ENCODE measurements at places on chromosomes 16 and 17. TPM values are rescaled to one million over a fixed set of nuclear protein-coding genes. Genes with fewer than 3 reads are reported as not detected.

Gene HOXB4
- 28.0 TPM for total RNA-seq

Gene CACNG5
- not detected for total RNA-seq

Gene CLN3
- 33.5 TPM for total RNA-seq

Gene KRT23
- 1,389 TPM for total RNA-seq

Gene KRT12
- 2.7 TPM for total RNA-seq

Gene CDRT15
- not detected for total RNA-seq

Gene SHPK
- 9.4 TPM for total RNA-seq

Gene CLCN7
- total RNA-seq, result 122 TPM

DNA sequence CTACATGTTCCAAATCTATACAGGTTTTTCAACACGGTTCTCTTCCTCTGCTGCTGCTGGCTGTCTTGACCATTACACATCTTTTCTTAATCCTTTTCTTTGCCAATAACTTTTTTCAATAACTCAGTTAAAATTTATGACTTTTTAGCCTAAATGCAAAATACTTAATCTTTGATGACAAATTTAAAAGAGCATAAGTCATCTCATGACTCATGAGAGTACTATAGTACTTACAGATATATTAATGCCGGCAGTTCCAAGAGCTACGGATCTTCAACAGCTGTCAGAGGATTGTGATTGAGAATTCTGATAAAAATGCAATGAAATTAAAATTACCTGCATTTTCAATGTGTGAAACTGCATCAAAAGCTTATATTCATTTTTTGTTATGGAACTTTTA, 105.5 kb downstream of the KPNA2 start:
- no peaks in the 10 kb centered on the region for H3K36me3 ChIP-seq
- H3K4me1 ChIP-seq, result no peaks in the 10 kb centered on the region
- H3K4me3 ChIP-seq, result no peak overlapping the region
- H3K27ac ChIP-seq, result no peak overlapping the region

- peaks cover 9% of the 10 kb centered on the region for H3K36me3 ChIP-seq
- H3K4me3 ChIP-seq, result no peak overlapping the region
- no peaks in the 10 kb centered on the region for H3K27me3 ChIP-seq
- H3K27ac ChIP-seq, result no peak overlapping the region
Measured at GRCh38 chr16:10967986-10968385, 23.6 kb downstream of the CLEC16A start.

DNA sequence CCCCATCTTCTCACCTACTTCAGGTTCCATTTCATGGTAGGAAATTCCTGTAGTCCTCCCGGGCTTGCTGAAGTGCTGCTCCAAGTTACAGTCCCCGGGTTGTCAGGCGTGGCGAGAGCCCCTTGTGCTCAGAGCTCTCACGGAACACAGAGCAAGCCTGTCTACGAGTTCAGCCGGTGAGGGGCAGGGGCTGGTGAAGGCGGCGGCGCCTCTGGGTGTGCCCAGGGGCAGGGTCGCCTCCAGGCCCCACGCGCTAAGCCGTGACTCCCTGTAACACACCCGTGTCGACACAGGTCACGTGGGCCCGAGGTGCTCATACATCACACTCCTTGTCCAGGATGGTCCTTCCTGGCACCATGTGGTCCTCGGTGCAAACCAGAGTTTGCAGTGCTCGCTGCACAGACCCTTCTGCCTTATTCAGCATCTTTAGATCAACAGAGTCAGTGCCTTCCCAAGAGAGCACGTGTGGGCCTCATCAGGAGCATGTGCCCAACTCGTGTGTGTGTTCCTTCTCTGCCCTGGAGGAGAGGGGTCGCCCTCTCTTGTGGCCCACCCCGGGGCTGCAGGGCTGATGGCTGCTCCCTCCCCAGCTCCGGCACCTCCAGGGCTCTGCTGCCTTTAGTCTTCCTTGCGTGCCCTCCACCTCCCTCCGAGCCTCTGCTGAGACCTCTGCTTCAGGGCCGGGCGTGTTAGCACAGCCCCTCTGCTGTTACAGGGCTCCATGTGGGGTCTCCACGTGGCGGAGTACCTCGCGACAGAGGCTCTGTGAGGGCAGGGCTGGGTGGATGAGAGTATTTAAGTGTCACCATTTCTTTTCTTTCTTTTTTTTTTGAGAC, 51.2 kb downstream of the WDR45B start:
- peaks cover 64% of the 10 kb centered on the region for H3K36me3 ChIP-seq
- no peak for DNase-seq
- no peak overlapping the region for H3K27ac ChIP-seq
- H3K4me3 ChIP-seq, result no peak overlapping the region
- no peaks in the 10 kb centered on the region for H3K27me3 ChIP-seq
- H3K4me1 ChIP-seq, result peaks cover 17% of the 10 kb centered on the region

- H3K4me1 ChIP-seq, result peaks cover 38% of the 10 kb centered on the region
- no peak overlapping the region for H3K27ac ChIP-seq
- no peaks in the 10 kb centered on the region for H3K36me3 ChIP-seq
- DNase-seq, result peak; percentile 90
- H3K4me3 ChIP-seq, result no peak overlapping the region
Measured at GRCh38 chr17:48804936-48805411, 12.1 kb downstream of the TTLL6 start.

DNA sequence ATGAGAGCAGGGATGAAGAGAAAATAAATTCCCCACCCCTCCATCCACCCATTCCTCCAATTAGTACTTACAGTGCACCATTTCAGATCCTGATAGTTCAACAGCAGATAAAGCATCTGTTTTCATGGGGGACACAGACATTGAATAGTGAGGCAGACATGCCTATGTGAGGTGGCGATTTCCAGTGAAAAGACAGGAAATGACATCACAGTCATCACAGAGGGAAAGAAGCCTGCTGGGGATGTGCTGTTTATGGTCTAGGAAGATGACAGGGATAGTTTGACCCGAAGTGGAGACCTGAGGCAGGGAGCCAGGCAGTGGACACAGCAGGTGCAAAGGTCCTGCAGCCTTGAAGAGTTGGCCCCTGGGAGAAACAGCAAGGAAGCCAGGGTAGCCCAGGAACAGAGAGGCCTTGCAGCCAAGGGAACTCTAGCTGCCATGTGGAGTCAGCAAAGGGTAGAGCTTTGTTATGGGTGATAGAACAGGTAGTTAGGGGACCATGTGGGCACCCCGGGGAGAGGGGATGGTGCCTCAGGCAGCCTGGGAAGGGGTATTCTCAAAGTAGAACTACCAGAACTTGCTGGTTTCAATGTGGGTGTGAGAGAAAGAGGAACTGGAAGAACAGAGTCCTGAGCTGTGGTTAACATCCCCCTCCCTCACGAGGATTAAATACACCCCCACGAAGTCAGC, 256.6 kb downstream of the CPPED1 start:
- no peaks in the 10 kb centered on the region for H3K4me1 ChIP-seq
- no peak overlapping the region for H3K27ac ChIP-seq
- DNase-seq, result no peak
- no peaks in the 10 kb centered on the region for H3K36me3 ChIP-seq

DNA sequence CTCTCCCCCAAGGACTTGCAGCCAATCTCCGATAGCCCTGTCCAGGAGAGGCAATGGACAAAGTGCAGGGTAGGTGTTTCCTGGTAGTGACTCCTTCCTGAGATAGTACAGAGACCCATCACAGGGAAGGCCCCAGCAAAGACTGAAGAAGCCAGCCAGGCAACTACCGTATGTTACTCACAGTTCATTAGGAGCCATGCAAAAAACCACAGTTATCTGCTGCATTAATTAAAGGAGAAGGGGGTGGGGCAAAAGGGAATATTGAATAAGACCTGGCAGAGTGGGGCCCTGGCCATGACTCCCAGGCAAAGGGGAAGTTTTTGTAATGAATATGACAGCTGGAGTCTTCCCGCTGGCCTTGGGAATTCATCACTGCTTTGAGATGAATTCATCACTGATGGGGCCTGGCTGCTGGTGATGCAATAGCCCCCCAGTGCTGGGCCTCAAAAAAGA, 2.5 kb upstream of the SLC13A2 start:
- no peak for DNase-seq
- peaks cover 11% of the 10 kb centered on the region for H3K4me1 ChIP-seq
- H3K27me3 ChIP-seq, result peaks cover 91% of the 10 kb centered on the region
- no peaks in the 10 kb centered on the region for H3K36me3 ChIP-seq

DNA sequence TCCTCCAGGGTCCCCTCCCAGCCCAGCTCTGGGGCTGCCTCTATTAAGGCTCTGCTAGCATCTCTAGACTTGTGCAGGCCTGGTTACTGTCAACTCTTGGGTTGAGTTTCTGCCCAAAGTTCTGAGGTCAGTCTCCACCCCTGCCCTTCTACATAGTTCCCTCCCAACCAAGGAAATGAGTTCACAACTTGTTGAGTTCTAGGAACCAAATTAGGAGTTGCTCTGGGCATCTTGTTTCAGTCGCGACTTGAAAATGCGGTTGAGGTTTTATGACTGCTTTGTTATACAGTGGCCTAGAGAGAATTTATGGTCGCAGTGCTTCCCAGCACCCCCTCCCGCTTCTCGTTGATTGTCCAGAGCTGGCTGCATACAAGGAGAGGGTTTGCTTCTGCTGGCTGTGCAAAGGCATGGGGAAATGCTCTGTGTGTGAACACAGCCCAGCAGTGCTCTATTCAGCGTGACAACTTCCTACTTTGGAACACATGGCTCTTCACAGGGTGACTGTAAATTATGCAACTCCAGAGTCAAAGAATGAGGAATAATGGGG, 20.2 kb downstream of the GNAO1 start:
- DNase-seq, result no peak
- peaks cover 83% of the 10 kb centered on the region for H3K27me3 ChIP-seq
- H3K4me1 ChIP-seq, result no peaks in the 10 kb centered on the region
- H3K36me3 ChIP-seq, result no peaks in the 10 kb centered on the region
- no peak overlapping the region for H3K4me3 ChIP-seq

GRCh38 chr17:8473451-8474192, 37.9 kb downstream of the NDEL1 start:
- H3K36me3 ChIP-seq, result peaks cover 17% of the 10 kb centered on the region
- no peak for DNase-seq
- no peaks in the 10 kb centered on the region for H3K27me3 ChIP-seq
- no peak overlapping the region for H3K27ac ChIP-seq

GRCh38 chr16:1277617-1278282, 21.9 kb downstream of the TPSD1 start:
- H3K4me1 ChIP-seq, result no peaks in the 10 kb centered on the region
- peaks cover 100% of the 10 kb centered on the region for H3K27me3 ChIP-seq
- no peak for DNase-seq
- H3K27ac ChIP-seq, result no peak overlapping the region
- no peak overlapping the region for H3K4me3 ChIP-seq

DNA sequence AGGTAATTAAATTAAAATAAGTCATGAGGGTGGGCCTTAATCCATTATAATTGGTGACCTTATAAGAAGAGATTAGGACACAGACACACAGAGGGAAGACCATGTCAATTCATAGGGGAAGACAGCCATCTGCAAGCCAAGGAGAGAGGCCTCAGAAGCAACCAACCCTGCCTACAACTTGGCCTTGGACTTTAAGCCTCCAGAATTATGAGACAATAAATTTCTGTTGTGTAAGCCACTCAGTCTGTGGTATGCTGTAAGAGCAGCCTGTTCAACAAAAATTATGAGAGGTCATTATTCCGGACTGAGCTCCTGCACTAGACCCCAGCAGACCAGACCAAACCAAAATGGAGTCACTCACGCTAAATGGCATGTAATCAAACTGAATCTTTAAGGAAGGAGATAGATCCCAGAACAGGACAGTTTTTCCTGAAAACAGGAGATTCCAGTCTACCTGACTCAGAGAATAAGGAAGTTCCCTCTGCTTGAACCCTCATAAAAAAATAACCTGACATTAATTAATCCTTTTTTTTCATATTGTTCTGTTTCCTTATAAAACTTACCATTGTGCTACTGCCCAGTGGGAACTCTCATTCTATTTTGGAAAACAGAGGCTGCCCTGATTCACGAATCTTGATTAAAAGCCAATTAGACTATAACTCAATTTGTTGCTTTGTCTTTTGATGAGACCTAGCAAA, 74.3 kb downstream of the DNAH3 start:
- H3K4me1 ChIP-seq, result no peaks in the 10 kb centered on the region
- no peaks in the 10 kb centered on the region for H3K27me3 ChIP-seq
- H3K4me3 ChIP-seq, result no peak overlapping the region
- H3K27ac ChIP-seq, result no peak overlapping the region

GRCh38 chr16:72602499-72602898, 430.5 kb upstream of the PMFBP1 start:
- no peaks in the 10 kb centered on the region for H3K36me3 ChIP-seq
- H3K27ac ChIP-seq, result no peak overlapping the region
- H3K4me3 ChIP-seq, result no peak overlapping the region
- H3K27me3 ChIP-seq, result no peaks in the 10 kb centered on the region

GRCh38 chr16:54489225-54490111, 202.9 kb upstream of the IRX3 start:
- no peaks in the 10 kb centered on the region for H3K36me3 ChIP-seq
- no peaks in the 10 kb centered on the region for H3K4me1 ChIP-seq
- no peak overlapping the region for H3K27ac ChIP-seq
- no peak for DNase-seq
- H3K4me3 ChIP-seq, result no peak overlapping the region

DNA sequence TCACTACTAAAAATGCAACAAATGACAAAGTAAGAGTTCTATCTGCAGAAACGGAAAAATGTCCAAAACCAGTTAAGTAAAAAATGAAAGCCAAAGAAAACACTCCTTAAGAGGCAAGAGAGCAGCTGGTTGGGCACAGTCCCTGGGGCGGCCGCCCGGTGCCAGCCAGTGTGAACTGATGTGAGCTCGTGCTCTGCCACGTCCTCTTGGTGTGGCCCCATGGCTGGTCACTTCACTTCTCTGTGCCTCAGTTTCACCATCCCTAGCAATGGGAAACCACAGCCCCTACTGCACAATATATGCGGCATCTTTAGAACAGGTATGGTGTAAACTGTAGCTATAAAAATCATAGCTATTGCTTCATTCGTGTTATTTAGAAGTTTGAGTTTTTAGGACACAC, 21.2 kb downstream of the USP36 start:
- DNase-seq, result no peak
- H3K4me3 ChIP-seq, result no peak overlapping the region
- H3K36me3 ChIP-seq, result peaks cover 78% of the 10 kb centered on the region
- no peaks in the 10 kb centered on the region for H3K4me1 ChIP-seq
- H3K27me3 ChIP-seq, result no peaks in the 10 kb centered on the region
